ENCODE measurements at places on chromosomes 5 and 9.

- no peak for DNase-seq
Observed at GRCh38 chr9:35673132-35674024, at the start of gene CA9. Gene CA9, plus strand, starts transcription at chr9:35673928. Its CDS starts 32 bp downstream, at chr9:35673960.

GRCh38 chr9:126462617-126463016, 136.0 kb downstream of the MVB12B start:
- no peak for DNase-seq

DNA sequence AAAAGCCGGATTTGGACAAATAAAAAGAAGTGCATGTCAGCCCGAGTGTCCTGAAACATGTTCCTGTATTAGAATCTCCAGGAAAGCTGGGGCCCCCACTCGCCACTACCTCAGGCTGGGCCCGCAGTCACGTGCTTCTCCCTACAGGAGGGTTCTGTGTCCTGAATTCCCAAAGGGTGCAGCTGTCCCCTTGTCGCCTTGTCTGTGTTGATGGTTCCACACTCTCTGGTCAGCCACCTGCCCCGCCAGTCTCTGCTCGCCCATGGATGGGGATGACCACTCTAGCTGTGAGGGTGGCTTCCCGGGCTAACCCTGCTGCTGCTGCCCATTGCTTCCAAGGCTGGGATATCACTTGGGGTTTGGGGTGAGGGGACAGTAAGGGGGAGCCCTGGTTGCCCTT, 3.1 kb upstream of the TMEM250 start:
- DNase-seq: no peak

- DNase-seq: peak; percentile 65
Observed at GRCh38 chr5:135230251-135230925, 168.6 kb downstream of the MACROH2A1 start.

DNA sequence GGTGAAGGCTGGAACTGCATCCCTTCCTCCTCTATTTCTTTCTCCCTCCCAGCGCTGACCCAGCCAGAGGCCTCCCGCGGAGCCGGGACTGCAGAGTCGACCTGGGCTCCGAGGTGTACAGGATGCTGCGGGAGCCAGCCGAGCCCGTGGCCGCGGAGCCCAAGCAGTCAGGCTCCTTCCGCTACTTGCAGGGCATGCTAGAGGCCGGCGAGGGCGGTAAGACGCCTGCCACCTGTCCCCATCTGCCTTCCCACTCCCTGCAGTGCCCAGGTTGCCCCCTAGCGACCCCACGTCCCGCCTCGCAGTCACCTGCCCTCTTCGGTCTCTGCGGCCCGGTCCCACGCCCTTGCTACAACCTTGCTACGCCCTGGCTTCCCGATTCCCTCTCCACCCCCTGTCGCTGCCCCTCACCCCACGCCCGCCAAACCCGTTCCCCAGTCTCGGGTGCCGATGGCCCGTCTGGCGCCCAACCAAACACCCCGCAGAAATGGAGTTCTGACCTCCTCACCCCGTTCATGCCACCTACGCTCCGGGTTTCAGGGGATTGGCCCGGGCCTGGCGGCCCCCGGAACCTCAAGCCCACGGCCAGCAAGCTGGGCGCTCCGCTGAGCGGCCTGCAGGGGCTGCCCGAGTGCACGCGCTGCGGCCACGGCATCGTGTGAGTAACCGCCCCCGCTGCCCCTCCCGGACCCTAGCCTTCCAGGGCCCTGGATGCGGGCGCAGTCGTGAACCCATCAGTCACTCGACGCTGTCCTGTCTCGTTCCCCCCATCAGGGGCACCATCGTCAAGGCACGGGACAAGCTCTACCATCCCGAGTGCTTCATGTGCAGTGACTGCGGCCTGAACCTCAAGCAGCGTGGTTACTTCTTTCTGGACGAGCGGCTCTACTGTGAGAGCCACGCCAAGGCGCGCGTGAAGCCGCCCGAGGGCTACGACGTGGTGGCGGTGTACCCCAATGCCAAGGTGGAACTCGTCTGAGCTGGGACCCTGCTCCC, 14.1 kb downstream of the PDLIM4 start:
- no peak for DNase-seq

- peak; percentile 18 for DNase-seq
Observed at GRCh38 chr9:18343784-18344183, 130.2 kb upstream of the ADAMTSL1 start.

DNA sequence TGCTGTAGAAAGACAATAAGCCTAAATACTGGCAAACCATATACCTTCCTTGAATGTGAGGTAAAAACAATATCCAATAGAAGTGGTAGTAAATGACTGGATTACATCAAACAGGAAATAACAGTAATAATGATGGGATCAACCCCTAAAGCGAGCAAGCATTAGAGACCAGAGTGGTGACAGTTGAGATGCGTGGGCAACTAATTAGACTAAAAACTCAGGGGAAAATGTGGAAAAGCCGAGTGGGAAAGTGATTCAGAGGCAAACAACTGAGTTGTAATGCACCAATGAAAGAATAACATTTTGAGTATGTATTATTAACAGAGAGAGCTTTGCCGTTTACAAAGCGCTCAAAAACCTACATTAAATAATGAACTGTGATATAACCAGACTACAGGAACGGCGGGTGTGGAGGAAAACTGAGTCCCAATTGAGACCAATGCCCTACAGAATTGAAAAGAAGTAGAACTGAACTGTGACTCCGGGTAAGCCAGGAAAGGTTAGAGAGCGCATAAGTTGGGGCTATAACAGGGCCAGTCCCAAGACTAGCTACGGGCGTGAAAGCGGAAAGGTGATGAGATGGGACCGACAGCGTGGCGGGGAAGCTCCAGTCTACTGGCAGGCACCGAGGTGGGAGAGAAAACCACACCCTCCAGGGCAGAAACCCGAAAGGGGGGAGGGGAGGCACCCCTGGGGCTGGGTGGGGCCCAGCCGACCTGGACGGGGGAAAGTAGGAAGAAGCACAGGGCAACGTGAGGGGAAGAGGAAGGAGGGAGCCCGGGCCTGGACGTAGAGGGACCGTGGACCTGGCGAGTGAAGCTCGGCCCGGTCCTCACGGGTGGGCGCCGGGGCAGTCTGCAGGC, 592 bp downstream of the UBAP2 start:
- peak; percentile 62 for DNase-seq

- peak; percentile 14 for DNase-seq
Observed at GRCh38 chr5:66720780-66721179, 124.6 kb downstream of the MAST4 start.

- DNase-seq: no peak
Observed at GRCh38 chr9:84411683-84412267, 71.2 kb upstream of the SLC28A3 start.

DNA sequence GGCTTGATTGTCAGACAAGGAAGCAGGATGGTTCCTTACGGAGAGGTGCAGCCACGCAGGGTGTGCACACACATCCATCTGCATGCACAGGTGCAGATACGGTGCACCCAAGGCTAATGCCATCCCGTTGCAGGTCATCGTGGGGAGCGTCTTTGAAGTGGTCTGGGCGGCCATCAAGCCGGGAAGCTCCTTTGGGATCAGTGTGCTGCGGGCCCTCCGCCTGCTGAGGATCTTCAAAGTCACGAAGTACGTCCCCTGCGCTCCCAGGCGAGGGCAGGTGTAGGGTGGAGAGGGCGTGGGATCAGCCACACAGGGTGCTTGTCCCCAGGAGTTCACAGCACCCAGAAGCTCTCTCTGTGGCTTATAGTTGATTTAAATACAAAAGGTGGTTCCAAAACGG, 106.4 kb downstream of the CACNA1B start:
- no peak for DNase-seq

DNA sequence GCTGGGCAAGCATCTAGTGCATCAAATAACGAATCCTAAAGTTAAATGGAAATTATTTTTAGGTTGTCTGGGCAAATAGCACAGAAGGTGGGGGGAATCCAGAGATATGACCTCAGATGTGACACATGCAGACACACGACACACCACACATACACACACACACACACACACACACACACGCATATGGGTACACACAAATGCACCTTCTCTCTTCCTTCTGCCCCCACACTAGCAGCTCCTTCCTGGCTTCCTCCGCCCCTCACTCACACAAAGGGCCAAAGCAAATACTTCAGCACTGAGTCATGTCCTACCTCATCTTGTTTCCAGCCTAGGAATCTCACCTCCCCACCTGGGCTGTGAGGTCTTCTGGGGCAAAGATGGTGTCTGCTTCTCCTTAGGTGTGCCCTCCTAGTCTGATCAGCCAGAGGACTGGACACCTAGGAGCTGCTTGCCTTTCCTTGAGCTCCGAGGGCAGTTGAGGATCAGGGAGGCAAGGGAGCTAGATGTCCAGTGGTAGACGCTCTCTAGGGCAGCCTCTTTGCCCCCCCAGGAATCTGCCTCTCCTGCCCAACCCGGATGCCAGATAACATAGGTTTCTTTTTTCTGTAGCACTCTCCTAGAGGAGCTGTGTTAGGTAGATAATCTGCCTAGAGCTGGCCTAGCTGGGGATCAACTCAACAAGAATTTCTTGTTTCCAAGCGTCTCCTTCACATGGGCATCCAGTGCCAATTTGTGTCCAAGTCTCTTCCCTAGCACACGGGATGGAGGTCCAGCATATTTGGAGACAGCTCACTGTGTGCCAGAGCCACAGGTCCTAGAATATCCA, 14.3 kb upstream of the JADE2 start:
- no peak for DNase-seq

- DNase-seq: no peak
Observed at GRCh38 chr9:78026947-78027346, 4.7 kb downstream of the GNAQ start.

GRCh38 chr5:157703736-157704135, 27.5 kb upstream of the THG1L start:
- no peak for DNase-seq

DNA sequence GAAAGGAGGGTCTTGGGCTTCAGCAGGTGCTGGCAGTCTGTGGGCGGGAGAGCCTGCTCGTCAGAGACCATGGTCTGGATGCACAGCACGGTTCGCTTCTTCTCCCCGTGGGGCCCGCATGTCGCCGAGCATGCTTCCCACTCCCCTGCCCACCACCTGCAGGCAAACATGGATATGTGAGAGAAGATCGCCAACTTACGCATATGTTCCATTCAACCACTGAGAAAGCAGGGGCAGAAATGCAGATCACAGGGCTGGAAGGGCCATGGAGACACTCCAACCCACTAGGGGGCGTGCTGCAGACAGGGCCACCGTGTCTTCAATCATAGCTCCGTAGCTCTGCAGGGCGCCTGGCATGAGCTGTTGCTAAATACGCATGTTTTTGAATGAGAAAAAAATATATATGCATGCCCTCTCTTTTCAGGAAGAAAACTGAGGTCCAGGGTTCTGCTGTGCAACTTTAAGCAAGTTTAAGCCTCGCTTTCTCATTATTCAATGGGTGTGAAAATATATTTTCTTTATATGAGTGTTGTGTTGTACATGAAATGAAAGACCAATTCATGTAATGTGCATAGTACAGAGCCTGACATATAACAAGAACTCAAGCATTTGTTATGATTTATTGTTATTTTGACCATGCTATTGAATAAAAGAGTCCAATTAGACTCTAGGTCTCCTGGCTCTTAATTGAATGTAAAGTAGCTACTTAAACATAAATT, 148.0 kb downstream of the TARS1 start:
- peak; percentile 2 for DNase-seq

DNA sequence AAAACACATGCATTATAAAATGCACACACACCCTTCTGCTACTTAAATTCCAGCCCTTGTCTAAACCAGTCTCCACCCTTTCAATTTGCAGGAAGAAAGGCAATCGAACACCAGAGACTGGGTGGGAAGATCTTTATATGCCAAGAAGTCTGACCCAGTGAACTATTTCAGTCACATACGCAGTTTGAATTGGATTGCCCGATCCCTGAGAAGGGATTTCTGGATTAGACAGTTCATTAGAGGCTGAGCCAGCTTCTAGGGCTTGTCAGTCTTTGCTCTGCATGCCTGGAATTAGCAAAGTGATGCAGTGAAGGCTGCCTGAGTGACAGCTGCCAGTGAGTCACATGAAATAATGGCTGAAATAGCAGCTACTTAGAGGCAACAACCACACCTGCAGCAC, 159.9 kb downstream of the PPP2R2B start:
- no peak for DNase-seq

DNA sequence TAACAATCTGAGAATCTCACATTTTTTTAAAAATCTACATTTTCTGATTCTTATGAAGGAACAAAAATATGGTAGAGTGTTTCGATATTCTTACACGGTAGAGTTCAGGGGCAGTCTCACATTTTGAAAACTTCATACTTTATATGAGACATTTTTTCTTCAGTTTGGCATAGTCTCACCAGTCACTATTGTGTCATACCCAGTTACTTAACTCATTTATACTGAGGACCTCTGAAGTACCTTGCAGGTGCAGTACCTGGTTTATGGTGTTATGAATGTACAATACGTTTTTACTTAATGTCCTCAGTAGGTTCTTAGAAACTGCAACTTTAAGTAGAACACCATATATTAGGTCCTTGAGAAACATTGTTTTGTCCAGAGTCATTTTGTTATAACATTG, 196.6 kb downstream of the SGCD start:
- DNase-seq: no peak

DNA sequence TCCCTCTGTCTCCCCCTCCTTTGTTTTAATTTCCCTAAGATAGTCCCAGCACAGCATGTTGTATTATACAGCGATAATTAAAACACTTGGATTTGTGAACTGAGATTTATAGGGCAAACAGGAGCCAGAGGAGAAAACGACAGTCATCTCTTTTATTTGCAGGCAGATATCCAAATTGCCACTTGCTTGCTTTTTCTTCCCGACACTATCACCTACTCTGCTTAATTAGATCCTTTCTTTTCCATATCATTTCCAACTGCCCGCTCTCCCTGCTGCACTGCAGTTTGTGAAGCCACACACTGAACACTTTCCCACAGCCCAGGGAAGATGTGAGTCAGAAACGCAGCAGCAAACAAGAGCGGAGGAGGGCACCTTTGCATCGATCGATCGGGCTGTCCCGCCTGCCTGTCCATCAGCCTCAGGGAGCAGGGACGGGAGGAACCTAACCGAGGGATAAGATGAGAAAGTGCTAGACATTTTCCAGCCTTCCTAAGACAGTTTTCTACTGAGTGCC, 35.8 kb upstream of the SPRY4 start:
- DNase-seq: no peak

- DNase-seq: no peak
Observed at GRCh38 chr5:137632716-137633115, 103.2 kb downstream of the KLHL3 start.

DNA sequence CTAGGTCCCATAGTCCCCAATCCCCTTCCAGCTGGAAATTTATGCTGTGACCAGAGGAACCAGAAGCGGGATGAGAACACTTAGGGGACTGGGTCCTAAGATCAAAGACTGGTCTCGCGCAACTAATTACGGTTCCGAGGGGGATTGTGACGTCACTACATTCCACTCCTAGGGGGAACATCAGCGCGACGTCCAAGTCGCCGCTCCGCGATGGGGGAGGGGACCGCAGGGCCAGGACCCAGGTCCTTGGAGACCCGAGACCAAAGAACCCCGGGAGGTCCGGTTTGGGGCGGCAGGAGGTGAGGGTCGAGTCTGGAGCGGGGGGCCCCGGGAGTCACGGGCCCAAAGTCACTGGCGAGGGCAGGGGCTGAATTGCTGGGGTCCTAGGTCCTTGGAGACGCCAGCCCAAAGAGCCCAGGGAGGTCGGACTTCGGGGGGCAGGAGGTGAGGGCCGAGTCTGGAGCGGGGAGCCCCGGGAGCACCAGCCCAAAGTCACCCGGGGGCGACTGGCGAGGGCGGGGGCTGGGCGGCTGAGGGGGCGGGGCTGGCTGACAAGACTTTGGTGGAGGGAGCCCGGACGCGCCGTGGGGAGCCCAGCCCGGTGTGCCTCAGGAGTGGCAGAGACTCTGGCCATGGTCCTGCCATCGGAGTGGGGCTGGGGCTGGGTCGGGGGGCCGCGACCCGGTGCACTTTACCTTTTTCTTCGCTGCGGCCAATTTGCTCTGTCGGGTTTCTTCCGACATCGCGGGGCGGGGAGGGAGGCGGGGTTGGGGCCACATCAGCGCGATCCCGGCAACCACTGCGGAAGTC, at the start of gene GOLGA2:
Gene GOLGA2, minus strand, starts transcription at position 810 of the 810 bp plus-strand sequence. Its CDS starts 31 bp downstream, at position 779.
- DNase-seq: peak; percentile 12

- no peak for DNase-seq
Observed at GRCh38 chr5:1324301-1324700, 20.6 kb downstream of the CLPTM1L start.

Measured in inflammatory macrophage treated with lipopolysaccharide for 4 hours (primary cell).